Stimulated activated CD8-positive, alpha-beta memory T cell treated with anti-CD3 and anti-CD28 coated beads, Interleukin-4, amount 100 ng/mL, for 1 hour (primary cell): ENCODE measurements at places on chromosomes 13 and 19.

- DNase-seq: no peak
Observed at GRCh38 chr19:10557603-10558197, 8.1 kb downstream of the KRI1 start.

- DNase-seq: no peak
Observed at GRCh38 chr19:57655443-57655842, 13.3 kb upstream of the ZSCAN4 start.

- no peak for DNase-seq
Observed at GRCh38 chr13:33554919-33555791, 262.8 kb upstream of the RFC3 start.

- no peak for DNase-seq
Observed at GRCh38 chr13:100269837-100270236, 180.9 kb downstream of the PCCA start.

GRCh38 chr19:7476777-7477494 is 11.9 kb downstream of the PEX11G start:
- DNase-seq: no peak

DNA sequence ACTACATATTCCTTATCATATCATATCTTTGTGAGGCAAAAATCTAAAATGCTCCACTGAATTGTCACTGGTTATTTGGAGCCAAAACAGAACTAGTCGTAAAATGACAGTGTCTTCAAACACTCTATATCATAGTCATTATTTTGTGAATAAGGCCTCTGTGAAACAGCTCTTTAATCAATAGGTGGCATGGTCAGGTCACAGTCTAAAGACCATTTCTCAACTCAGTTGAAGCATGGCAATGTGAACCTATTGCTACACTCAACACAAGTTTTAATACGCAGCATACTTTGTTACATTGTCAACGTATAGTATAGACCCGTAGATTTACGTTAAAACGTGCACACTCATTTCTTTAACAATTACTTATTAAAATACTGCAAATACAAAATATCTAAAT is 131.3 kb upstream of the PCDH20 start:
- DNase-seq: no peak

- DNase-seq: no peak
Observed at GRCh38 chr13:35858665-35859064, 272.5 kb downstream of the DCLK1 start.

DNA sequence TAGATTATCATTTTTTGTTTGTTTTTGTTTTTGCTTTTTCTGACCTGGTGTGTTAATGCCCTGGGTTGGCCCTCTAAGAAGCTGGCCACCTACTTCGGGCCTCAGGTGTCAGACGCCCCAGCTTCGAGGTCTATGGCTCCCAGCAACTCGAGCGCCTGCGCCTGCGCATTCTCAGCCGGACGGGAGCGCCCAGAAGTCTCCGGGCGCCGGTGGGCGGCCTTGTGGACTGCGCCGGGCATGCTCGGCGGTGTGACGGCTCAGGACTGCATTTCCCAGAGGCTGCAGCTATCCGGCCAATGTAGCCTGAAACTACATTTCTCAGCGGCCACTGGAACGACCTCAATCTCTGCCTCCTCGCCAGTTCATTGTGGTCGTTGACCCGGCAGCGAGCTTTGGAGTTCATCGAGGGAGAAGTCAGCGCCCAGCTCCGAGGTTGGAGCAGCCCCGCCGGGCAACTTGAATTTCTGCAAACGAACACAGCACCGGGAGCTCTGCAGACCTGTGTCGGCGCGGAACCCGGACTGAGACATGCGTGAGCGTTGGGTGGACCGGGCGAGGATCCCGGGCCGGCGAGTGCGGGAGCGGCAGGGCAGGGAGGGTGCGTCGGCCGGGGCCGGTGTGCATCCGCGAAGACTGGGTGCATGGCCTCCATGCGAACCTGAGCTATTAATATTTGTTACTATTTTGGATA is at the start of gene ZNF30:
TSS of gene ZNF30 (plus strand) at position 219 of the 691 bp plus-strand sequence. CDS start 3,045 bp downstream, outside the sequence.
- DNase-seq: peak; percentile 72

DNA sequence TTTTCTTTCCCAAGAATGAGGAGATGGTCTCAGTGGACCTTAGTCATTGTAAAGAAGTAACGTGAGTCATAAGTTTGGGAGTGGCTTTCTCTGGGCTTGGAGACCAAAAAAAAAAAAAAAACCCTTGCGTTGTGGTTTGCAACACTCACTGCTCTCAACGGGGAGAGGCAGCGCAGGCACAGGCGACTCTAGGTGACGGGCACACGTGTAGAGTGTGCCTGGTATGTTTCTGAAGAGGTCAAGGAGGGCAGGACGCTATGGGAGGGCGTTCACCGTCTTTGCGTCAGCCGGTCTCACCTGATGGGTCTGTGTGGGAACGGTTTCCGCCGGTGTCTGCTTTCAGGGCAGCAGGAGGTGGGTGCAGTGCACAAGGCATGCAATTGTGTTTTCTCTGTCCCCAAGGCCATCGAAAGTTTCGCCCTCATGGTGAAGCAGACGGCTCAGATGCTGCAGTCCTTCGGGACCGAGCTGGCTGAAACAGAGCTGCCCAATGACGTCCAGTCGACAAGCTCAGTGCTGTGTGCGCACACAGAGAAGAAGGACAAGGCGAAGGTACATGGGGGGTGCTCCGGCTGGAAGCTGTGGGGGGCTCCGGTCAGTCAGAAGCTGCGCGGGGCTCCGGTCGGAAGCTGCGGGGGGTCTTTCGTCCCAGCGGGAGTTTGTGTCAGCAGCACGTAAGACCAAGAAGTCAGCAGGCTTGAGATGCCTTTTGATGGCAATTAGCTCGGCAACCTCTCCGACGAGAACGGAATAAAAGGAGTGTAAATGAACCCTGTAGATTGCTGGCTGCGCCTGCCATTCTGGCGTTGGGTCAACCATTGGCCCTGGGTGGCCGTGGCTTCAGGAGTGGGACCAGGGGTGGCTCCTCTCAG is 40.8 kb upstream of the F7 start:
- DNase-seq: no peak

DNA sequence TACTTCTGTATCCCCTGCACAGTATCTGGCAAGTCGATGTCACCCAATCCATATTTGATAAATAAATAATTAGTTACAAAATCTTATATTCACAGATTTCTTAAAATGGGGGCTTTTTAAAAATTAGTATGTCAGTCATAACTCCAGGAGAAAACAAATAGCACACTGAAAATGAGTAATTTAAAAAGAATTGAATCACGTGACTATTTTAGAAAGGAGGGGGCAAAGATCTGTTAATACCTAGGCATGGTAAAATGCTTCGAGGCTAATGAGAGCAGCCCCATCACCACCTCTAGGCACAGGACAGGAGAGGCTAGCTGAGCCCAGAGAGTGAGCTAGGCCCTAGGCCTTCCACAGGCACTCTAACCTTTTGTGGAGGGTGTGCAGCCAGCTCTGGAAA is 94.7 kb downstream of the FREM2 start:
- no peak for DNase-seq

GRCh38 chr19:43739439-43740235 is 15.1 kb downstream of the SMG9 start:
- no peak for DNase-seq

DNA sequence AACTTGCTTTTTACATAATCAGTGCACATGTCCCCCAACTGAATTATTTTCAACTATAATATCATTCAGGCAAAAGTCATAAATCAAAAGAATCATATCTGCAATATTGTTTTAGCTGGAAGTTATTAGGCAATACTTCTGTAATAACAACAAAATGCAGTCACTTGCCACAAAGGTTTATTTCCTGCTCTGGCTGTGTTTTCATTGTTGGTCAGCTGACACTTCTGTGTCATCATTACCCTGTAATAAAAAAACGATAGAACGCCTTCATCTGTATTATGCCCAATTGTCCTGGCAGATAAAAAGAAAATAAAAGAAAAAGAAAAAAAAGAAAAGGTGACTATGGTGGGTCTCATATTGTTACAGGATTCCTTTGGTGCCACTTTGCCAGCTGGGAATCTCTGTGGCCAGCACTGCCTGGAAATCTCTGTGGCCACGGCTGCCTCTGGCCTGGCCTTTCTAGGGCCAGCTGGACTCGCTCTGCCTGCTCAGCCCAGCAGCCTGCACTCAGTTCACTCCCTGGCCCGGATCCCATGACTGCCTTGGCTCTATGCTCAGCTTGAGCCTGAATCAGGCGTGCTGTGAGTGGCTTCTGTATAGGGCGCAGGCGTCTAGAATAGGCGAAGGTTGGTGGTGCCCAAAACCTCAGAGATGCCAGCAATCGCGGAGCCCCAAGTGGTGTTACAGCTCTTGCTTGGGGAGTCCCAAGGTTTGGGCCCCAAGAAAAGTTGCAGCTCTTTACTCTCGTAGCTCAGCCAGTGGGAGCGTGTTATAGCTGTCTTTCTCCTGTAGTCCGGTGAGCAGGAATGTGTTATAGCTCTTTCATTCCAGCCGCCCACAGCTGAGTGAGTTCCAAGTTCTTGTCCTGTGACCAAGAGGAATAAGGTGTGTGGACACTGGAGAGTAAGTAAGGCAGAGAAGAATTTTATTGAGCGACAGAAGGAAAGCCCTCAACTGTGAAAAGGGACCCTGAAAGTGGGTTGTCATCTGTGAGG is 1227.1 kb downstream of the SLITRK1 start:
- no peak for DNase-seq

- DNase-seq: no peak
Observed at GRCh38 chr13:44156294-44156658, 217.3 kb upstream of the SERP2 start.

DNA sequence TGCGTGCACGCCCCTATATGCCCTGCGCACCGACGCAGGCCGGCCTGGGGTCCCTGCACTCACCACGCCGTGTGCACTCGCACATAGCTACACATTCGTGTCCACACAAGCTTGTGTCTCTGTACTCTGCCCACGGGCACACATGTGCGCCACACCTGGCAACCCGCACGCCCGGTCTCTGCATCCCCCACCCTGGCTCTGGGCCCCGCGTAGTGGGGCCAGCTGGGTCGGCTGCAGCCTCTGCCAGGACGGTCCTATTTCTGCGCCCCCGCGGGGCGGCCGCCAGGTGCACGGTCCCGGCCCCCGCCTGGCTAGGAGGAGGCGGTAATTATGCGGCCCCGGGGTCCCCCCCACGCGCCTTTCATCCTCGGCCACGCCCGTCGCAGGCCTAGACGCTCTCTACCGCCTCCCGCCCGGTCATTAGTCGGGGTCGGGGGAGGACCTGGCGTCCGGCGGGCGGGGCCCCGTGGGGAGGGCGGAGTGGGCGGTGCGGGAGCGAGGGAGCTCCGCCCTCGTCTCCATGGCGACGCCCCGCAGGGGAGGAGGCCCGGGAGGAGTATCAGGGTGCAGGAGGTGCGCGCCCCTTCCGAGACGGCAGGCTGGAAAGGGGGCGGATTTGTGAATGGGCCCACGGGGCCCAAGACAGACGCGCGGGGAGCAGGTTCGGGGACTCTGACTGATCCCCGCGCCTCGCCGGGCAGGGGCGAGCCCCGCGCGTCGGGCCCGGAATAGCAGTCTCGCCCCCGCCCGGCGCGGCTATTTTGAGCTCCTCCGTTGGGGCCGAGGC is 2.8 kb upstream of the CIRBP start:
- DNase-seq: no peak

- DNase-seq: no peak
Observed at GRCh38 chr19:11652492-11652891, 55.2 kb downstream of the ZNF627 start.

GRCh38 chr19:18460900-18461299 is 23.0 kb upstream of the ISYNA1 start:
- DNase-seq: no peak

DNA sequence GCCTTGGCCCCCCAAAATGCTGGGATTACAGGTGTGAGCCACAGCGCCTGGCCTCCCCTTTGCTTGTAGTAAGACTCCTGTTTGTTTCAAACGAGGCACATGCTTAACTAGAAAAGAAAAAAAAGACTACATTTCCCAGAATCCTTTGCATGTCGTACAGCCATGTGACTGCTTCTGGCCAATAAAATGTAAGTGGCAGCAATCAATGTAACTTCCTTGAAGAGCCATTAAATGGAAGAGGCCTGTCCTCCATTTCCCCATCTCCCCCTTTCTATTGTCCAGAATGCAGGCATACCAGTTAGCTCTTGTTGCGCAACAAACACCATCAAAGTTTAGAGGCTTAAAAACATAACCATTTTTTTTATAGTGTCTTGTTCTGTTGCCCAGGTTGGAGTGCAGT is 10.4 kb upstream of the GPR32 start:
- DNase-seq: no peak

DNA sequence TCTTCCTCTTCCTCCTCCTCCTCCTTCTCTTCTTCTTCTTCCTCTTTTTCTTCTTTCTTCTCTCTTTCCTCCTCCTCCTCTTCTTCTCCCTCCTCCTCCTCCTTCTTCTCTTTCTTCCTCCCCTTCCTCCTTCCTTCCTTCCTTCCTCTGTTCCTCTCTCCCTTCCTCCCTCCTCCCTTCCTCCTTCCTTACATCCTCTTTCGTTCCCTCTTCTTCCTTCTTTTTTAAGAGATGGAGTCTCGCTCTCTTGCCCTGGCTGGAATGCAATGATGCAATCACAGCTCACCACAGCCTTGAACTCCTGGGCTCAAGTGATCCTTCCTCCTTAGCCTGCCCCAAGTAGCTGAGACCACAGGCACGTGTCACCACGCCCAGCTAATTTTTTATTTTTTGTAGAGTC is 13.2 kb downstream of the EHD2 start:
- no peak for DNase-seq

DNA sequence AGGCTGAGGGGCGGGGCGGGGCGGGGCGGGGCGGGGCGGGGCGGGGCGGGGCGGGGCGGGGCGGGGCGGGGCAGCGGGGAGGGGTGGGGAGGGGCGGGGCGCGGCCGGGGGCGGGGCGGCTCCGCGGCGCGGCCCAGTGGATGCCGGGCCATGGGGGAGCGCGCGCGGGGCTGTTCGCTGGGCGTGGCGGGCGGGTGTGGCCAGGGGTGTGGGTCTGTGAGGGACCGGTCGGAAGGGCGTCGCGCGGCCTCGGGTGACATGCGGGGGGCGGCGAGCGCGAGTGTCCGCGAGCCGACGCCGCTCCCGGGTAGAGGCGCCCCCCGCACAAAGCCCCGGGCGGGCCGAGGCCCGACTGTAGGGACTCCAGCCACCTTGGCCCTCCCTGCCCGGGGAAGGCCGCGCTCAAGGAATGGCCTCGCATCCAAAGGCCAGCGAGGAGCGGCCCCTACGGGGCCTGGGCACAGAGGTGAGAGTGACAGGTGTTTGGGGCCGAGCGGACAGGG is at the start of gene ZFP28:
TSS of gene ZFP28 (plus strand) at position 188 of the 503 bp plus-strand sequence. CDS start at position 259, 71 bp downstream.
- no peak for DNase-seq

GRCh38 chr13:113275387-113275786 is 21.7 kb upstream of the LAMP1 start:
- DNase-seq: no peak

- no peak for DNase-seq
Observed at GRCh38 chr19:1251330-1252220, 3.2 kb downstream of the MIDN start.

GRCh38 chr13:74794582-74794981 is 660.4 kb upstream of the KLF12 start:
- no peak for DNase-seq
